HCEC 1CT (cell line): ENCODE measurements at places on chromosomes 16 and 17.

DNA sequence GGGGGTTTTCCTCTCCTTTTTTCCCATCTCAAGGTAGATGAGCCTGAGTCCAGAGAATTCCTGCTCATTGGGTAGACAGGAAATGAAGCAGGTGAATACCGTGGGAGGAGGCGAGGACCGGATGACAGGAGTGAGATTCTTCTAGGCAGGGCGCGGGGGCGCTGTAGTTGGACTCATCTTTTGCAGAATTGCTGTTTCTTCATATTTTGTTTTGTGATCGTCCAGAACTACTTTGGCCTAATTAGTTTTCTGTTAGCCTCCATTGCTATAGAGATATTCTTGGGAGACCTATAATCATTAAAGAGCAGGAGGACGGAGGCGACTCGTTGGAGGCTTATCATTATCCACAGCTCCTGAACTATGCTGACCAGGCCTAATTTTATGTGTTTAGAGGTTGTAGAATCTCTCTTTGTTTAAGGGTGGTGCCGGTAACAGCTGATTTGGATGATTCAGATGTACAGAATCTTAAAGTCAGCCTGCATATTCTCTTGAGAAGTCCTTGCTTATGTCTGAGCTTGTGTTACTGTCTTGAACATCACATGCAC lies 650 bp downstream of the ATP6V0A1 start:
- peak; percentile 57 for DNase-seq

- DNase-seq = peak; percentile 31
Observed at GRCh38 chr17:42841975-42842685, 2.2 kb upstream of the AOC2 start.

DNA sequence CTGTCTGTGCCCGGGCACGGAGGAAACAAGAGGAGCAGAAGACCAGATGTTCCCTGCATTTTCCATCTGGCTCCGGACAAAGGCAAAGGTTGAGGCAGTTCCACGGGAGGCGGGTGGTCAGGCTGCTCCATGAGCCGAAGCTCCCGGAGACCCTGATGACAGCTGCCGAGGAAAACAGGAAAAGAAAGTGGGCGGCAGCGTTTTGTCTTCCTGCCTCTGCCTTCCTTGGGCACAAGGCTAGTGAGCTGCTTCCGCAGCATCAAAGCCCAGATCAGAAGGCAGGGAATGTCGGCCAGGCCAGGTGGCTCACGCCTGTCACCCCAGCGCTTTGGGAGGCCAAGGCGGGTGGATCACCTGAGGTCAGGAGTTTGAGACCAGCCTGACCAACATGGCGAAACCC lies 16.2 kb downstream of the SLC43A2 start:
- DNase-seq = no peak

GRCh38 chr16:67162506-67163163 lies 1.9 kb upstream of the HSF4 start:
- no peak for DNase-seq

- no peak for DNase-seq
Observed at GRCh38 chr17:51740531-51740930, 418.0 kb downstream of the CA10 start.

GRCh38 chr17:27207073-27207513 lies 86.8 kb upstream of the WSB1 start:
- peak; percentile 80 for DNase-seq

- DNase-seq = peak; percentile 50
Observed at GRCh38 chr17:66190738-66191592, 968 bp downstream of the CEP112 start.
